ENCODE measurements at places on chromosomes 16 and 17. TPM values are rescaled to one million over a fixed set of nuclear protein-coding genes. Genes with fewer than 3 reads are reported as not detected.

PPP1R1B gene
- not detected for total RNA-seq

EME1 gene
- 3.1 TPM for total RNA-seq

GRCh38 chr17:11318207-11318606 is 77.2 kb downstream of the SHISA6 start:
- H3K27ac ChIP-seq: no peak overlapping the region
- no peak for DNase-seq
- H3K4me3 ChIP-seq: no peak overlapping the region
- H3K36me3 ChIP-seq: no peaks in the 10 kb centered on the region
- no peaks in the 10 kb centered on the region for H3K4me1 ChIP-seq

DNA sequence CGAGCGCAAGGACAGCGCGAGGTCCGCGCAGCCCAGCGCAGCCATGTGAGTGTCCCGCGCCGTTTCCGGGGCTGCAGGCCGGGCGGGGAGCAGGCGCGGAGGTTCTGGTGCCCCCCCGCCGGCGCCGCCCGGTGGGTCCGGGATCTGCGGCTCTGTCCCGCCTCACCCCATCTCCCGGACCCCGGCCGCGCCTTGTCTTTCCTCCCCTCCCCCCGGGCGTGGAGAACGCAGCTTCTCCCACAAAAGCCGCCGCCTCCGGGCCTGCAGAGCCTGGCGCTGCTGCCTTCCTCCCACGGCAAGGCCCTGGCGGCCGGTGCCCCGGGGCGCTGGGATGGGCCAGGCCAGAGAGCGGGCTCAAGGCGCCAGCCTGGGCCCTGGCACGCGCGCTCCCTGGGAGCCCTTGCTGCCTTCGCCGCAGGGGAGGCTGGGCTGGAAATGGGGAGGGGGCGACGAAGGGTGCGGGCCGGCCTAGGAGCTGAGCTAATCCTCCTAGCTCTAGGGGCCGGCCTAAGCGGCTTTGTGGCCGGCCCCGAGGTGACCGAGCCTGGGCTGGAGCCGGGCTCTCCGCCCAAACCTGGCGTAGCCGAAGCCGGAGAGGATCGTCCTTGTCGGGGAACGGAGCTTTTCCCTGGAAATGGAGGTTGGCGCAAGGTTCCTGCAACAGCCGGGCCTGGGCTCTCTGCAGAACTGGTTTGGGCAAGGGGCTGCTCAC is 397 bp downstream of the RIPOR1 start:
- DNase-seq: peak; percentile 66
- H3K4me3 ChIP-seq: peak overlapping the region; percentile 90
- peak overlapping the region; percentile 95 for H3K27ac ChIP-seq
- H3K4me1 ChIP-seq: peaks cover 57% of the 10 kb centered on the region

GRCh38 chr17:16491131-16491702 is 776 bp downstream of the LRRC75A start:
- no peak overlapping the region for H3K27ac ChIP-seq
- peak overlapping the region; percentile 73 for H3K4me3 ChIP-seq
- no peaks in the 10 kb centered on the region for H3K36me3 ChIP-seq
- DNase-seq: no peak

GRCh38 chr17:75113798-75114551 is 4.2 kb downstream of the ARMC7 start:
- DNase-seq: peak; percentile 67
- H3K4me1 ChIP-seq: peaks cover 74% of the 10 kb centered on the region
- peaks cover 6% of the 10 kb centered on the region for H3K36me3 ChIP-seq
- no peaks in the 10 kb centered on the region for H3K27me3 ChIP-seq
- H3K27ac ChIP-seq: peak overlapping the region; percentile 93

- no peak for DNase-seq
- no peaks in the 10 kb centered on the region for H3K36me3 ChIP-seq
- H3K4me3 ChIP-seq: no peak overlapping the region
- H3K27ac ChIP-seq: no peak overlapping the region
- H3K27me3 ChIP-seq: no peaks in the 10 kb centered on the region
Measured at GRCh38 chr16:82432261-82432660, 194.5 kb upstream of the CDH13 start.

- no peak overlapping the region for H3K4me3 ChIP-seq
- H3K36me3 ChIP-seq: peaks cover 63% of the 10 kb centered on the region
- no peak overlapping the region for H3K27ac ChIP-seq
- H3K4me1 ChIP-seq: no peaks in the 10 kb centered on the region
- H3K27me3 ChIP-seq: no peaks in the 10 kb centered on the region
Measured at GRCh38 chr16:22267764-22268163, 29.4 kb upstream of the POLR3E start.

GRCh38 chr17:51947160-51947735 is 211.3 kb downstream of the CA10 start:
- H3K27ac ChIP-seq: no peak overlapping the region
- no peak for DNase-seq
- no peaks in the 10 kb centered on the region for H3K36me3 ChIP-seq
- H3K4me1 ChIP-seq: no peaks in the 10 kb centered on the region

- no peaks in the 10 kb centered on the region for H3K27me3 ChIP-seq
- no peak for DNase-seq
- H3K4me3 ChIP-seq: peak overlapping the region; percentile 75
- peaks cover 20% of the 10 kb centered on the region for H3K4me1 ChIP-seq
- H3K27ac ChIP-seq: peak overlapping the region; percentile 50
- peaks cover 6% of the 10 kb centered on the region for H3K36me3 ChIP-seq
Measured at GRCh38 chr16:1343428-1344242, 8.0 kb downstream of the TSR3 start.
